ENCODE measurements at places on chromosomes 16 and 17.

- DNase-seq: no peak
These were observed 17.1 kb upstream of the CDH1 start for GRCh38 chr16:68719993-68720489.

DNA sequence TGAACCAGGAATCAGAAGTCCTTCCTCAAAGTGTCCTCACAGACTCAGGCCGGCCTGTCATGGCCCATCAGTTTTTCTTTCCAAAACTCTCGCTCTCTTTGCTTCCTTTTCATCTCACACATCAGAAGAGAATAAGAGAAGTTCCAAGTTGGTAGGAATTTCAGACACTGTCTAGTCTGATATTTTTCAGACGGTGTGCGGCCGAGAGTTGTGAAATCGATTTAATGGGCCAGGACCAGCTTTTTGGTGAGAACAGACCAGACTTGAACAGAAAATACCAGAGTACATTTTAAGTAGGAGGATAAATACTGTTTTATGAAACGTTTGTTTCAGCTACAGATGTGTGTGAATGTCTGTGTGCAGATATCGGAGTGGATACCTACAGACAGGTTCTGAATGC, 24.8 kb upstream of the RCVRN start:
- no peak for DNase-seq

GRCh38 chr16:67562918-67563707, 787 bp downstream of the CTCF start:
- DNase-seq: no peak

GRCh38 chr17:9239246-9239792, 218.0 kb downstream of the NTN1 start:
- no peak for DNase-seq

GRCh38 chr16:17461951-17462729, 8.6 kb downstream of the XYLT1 start:
- DNase-seq: no peak

DNA sequence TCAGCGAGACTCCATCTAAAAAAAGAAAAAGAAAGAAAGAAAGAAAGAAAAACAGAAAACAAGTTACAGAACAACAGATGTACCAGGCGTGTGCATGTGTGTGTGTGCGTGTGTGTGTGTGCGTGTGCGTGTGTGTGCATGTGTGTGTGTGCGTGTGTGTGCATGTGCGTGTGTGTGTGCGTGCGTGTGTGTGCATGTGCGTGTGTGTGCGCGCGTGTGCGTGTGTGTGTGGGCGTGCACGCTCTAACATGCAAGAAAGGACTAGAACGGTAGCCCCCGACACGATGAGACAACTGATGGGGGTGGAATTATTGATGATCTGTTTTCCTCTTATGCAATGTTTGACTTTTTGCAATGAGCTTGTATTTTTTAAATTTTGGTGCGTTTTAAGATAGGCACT, 1.6 kb downstream of the ALDH3A1 start:
- no peak for DNase-seq

- peak; percentile 79 for DNase-seq
These were observed 8.1 kb upstream of the MT1E start for GRCh38 chr16:56617212-56618085.

- peak; percentile 53 for DNase-seq
These were observed 6.1 kb downstream of the ABCC3 start for GRCh38 chr17:50640686-50641351.

DNA sequence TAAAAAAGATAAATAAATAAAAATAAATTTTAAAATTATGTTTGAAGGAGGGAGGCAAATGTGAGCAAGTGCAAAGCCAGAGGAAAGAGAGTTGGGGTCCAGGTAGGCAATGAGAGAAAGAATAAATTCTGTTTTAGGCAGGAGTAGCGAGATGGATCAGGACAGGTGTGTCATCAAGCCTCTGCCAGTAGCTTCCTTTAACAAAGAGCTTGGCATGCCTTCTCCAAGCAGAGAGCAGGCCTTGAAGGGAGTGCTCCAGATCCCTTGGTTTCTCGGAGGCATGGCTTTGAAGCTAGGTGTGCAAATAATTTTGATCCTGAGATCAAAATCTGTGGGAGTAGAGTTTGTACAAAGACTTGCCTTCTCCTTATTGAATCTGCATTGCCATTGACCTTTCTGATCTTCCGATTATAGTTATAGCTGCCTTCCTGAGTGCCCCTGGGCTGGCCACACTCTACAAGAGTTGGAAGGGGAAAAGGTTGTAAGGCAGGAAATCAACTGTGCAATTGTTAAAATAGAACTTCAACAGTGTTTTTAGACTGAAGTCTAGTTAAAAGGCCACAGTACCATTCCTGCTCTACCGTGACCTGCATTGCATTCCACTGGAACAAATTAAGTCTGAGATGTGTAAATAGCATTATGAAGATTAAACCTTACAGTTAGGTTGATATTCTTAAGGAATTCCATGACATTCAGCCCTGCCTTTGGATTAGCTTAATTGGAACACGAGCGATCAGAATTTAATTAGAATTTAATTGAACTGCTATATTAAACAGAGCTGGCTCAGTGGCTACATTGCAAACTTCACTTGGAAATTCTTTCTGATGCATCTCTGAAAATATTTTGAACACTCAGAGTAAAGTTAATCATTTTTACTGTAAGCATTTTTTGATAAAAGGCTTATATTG, 33.7 kb downstream of the IQCK start:
- DNase-seq: no peak

- no peak for DNase-seq
These were observed 19.9 kb downstream of the C17orf100 start for GRCh38 chr17:6671431-6671830.

DNA sequence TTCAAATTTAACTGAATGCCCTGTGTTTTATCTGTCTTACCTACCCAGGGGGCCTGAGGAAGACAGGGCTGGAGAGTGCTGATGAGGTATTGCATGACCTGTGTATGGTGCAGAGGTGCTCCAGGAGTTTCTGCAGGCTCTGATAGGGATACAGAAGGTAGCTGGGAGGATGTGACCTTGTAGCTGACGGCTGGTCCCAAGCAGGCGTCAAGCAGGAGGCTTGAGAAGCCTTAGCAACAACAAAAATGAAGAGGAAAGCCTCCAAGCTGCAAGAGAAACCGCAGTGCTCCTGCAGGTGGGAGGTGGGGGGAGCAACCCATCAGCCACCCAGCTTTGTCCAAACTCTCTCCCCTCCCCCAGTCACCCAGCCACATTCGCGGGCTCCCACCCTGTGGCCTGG, 40.4 kb downstream of the LAT start:
- DNase-seq: no peak

- no peak for DNase-seq
These were observed 23.2 kb upstream of the FAM20A start for GRCh38 chr17:68624381-68624780.

DNA sequence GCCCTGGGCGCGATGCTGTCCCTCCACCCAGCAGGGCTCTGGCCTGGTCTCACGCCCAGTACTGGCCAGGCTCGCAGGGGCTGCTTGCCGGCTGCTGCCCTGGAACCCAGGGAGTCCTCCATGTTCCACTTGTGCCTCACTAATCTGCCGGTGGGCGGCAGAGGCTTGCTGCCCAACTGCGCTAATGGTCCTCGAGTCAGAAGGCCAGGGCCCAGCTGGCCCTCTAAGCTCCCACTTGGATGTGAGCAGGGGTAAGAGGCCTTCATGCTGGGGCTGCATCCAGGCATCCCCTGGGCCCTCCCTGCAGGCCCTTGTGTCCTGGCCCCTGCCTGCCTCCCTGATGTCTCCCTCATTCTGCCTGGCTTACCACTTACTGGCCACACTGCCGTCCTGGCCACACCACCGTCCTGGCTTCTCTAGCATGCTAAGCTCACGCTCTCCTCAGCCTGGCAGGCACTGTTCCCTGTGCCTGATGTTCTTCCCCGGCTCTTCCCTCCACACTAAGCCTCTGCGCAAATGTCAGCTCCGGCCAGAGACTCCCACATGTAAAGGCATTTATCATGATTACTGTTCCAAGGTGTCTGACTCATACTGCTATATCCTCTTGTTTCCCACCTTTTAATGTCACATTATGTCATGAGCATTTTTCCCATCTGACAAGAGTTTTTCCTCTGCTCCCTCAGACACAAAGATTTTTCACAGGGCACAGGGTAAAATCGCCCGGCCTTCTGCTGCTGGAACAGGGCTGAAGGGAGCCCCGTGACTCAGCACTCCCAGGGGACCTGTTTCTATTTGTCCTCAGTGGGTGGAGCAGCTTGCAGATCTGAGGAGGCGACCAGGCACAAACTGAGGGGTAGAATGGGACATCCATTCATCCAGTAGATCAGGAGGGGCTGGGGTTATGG, 15.9 kb downstream of the B9D1 start:
- DNase-seq: peak; percentile 94

GRCh38 chr16:57669476-57670162, 1.5 kb downstream of the ADGRG3 start:
- no peak for DNase-seq

DNA sequence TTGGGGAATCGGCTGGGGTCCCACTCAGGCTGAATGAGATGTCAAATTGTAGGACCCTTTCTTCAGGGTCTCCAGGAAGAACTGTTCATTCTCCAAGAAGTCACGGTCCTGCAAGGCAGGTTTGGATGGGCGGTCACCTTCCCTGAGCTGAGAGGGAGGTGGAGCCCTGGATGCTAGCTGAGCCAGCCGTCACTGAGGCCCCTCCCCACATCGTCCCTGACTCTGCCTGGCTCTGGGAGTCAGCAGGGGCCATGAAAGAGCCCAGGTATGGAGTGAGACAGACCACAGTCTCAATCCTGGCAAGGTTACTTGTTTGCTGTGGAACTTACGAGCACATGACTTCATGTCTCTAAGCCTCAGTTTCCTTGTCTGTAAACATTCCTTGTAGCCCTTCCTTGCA, 6.0 kb upstream of the MRPL38 start:
- no peak for DNase-seq

GRCh38 chr17:17837966-17838962, 1.5 kb upstream of the SREBF1 start:
- peak; percentile 71 for DNase-seq

- peak; percentile 44 for DNase-seq
These were observed 34.7 kb downstream of the BAHCC1 start for GRCh38 chr17:81429821-81430551.

GRCh38 chr17:8430966-8431365, 4.7 kb upstream of the NDEL1 start:
- peak; percentile 85 for DNase-seq

- no peak for DNase-seq
These were observed 77.7 kb upstream of the EEF2KMT start for GRCh38 chr16:5175266-5175665.

DNA sequence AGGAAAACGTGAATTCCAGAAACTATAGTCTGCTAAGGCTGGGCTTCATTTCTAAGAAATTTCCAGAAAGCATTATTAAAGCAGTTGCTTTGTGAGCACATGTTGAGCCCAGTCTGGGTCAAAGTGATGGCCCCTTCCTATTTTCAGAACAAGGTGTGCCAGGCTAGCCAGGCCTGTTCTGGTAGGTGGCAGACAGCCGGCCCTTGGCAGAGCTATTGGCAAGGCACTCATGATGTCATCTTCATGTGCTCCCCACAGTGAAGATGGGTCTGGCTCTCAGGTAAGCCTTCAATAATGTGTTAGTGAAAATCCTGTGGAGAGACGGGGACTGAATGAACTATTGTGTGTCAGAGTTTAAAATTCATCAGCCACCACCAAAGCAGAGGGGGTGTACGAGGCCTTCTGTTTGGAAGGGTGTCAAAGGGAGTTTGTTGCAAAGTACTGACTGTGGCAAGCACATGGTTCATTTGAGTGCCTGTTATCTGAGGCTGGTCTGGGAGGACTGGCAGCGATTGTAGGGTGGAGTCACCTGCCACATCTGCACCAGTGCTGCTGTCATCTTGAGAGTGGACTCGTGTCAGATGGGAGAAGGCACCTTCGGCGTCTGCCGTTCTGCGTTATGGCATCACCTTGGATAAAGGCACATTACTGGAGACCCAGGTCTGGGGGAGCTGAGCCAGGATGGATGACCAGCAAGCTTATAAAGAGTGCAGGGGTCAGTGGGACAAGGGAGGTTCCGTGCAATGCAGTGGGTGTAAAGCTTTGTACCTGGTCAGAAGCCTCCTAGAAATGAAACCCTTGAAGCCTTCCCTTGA, 43.4 kb downstream of the KSR1 start:
- no peak for DNase-seq

- no peak for DNase-seq
These were observed 32.0 kb upstream of the MRPS23 start for GRCh38 chr17:57881783-57882351.

- DNase-seq: peak; percentile 45
These were observed 65.9 kb downstream of the CEP95 start for GRCh38 chr17:64572682-64573154.

DNA sequence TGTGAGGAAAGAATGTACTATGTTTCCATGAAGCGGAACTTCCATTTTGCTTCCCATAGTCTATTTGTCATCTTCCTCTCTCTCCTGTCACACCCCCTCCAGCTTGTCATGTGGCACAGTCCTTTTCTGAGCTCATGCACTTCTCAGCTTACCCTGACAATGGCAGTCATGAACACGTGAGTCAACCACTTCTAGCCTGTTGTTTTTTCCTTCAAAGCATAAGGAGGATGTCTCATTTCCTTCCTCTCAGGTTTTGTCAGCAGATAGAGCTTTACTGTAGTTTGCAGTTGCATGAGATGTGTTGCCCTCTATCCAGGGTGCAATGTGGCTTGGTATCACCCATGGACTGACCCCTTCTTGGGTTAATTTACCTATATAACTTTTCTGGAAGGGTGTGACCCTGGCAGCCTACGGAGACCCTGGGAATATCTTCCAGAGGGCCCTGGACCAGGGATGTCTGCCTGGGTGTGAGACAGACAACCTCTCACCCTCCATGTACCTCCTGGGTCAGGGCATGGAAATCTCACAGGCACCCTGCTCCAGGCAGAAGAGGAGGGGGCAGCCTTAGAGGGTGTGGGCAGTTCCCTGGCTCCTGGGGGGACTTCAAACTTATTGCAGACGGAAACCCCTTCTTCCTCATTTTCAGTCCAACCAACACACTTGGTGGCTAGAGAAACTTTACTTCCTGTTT, 4.0 kb upstream of the ZNF267 start:
- peak; percentile 91 for DNase-seq

Measured in fibroblast of mammary gland (primary cell).